ENCODE measurements at places on chromosomes 7 and 10. TPM values are rescaled to one million over a fixed set of nuclear protein-coding genes. Genes with fewer than 3 reads are reported as not detected.
A peak's percentile ranks its signal among the peaks of the same experiment; 100 is the strongest.

CDHR1 gene
- 0.31 TPM for total RNA-seq

GPRIN2 gene
- 19.8 TPM for total RNA-seq

MMRN2 gene
- total RNA-seq, result 1.6 TPM

SFRP5 gene
- total RNA-seq, result 81.0 TPM

HMX2 gene
- not detected for total RNA-seq

PRKAR2B gene
- 20.3 TPM for total RNA-seq

PLEKHS1 gene
- total RNA-seq, result not detected

ASZ1 gene
- total RNA-seq, result not detected

DNA sequence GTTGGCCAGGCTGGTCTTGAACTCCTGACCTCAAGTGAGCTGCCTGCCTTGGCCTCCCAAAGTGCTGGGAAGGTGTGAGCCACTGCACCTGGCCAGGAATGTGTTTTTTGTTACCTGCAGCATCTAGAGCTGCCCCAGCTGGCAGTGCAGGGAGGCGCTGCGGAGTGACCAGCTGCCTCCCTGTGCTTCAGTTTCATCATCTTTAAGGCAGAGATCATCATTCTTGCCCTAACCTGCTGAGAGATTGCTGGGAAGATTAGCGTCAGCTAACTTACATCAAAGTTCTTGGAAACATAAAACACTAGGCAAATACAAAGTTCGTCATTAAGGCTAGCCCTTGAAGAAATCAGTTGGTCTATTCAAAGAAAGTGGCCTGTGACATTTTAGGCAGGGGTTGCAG is 2.3 kb downstream of the ZNF282 start:
- H3K4me3 ChIP-seq, result peak overlapping the region; percentile 89
- H3K36me3 ChIP-seq, result peaks cover 31% of the 10 kb centered on the region
- H3K27me3 ChIP-seq, result no peaks in the 10 kb centered on the region
- DNase-seq, result no peak

DNA sequence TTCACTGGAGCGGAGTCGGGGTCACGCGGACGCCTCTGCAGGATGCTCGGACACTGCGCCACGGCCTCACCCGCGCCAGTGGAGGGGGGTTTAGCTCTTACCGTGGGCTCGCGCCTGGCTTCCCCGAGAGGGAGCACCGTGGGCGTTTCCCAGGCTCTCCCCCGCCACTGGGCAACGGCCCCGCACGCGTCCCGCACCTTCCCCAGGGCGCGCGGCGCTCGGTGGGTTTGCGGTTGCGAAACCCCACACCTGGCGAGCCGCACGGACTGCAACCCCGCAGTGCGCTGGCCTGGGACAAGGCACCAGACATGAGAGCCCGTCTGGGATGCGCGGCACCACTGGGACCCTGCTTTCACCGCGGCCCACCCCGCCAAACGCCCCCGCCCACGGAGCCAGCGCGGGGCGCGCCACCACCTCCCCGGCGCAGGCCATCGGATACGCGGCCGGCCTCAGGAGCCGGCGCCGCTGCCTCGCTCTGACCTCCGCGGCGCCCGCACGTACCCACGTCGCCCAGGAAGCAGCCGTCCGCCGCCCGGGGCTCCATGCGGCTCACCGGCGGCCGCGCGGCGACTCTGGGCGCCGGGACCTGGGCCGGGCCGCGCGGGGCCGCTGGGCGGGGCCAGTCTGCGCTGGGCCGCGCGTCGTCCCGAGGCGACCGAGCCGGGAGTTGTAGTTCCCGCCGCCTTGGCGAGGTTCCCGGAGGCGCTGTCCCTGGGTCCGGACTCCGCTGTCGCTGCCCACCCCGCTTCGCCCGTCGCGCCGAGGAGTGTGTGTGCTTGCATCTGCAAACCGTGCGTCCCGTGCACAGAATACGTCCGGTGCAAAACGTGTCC is at the start of gene ASB13:
TSS of gene ASB13 (minus strand) at position 588 of the 833 bp plus-strand sequence. CDS start at position 544, 44 bp downstream.
- H3K27me3 ChIP-seq, result peaks cover 34% of the 10 kb centered on the region
- peak within 1 kb of the TSS; percentile 83 for H3K4me3 ChIP-seq
- H3K36me3 ChIP-seq, result no peaks in the 10 kb centered on the region

DNA sequence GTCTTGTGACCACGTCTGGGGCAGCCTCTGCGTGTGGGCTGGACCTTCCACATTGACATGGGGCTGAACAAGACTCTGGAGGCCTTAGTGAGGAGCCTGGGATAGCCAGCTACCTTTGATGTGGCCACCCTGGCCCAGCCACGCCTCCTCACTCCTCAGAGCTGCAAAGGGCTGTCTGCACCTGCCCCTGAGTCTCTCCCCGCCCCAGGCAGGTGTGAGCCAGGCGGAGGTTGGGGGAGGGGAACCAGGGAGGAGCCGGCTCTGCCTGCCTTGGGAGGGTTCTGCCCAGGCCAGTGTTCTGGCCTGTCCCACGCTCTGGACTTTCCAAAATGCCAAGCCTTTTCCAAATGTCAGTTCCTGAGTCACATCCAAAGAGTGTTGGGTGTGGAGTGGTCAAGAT is 72.2 kb downstream of the GTF2IRD1 start:
- DNase-seq, result no peak
- peaks cover 29% of the 10 kb centered on the region for H3K36me3 ChIP-seq
- H3K27ac ChIP-seq, result peak overlapping the region; percentile 73
- H3K4me1 ChIP-seq, result no peaks in the 10 kb centered on the region

GRCh38 chr7:96637522-96637921 is 72.1 kb downstream of the SEM1 start:
- no peak overlapping the region for H3K4me3 ChIP-seq
- DNase-seq, result no peak
- no peak overlapping the region for H3K27ac ChIP-seq
- no peaks in the 10 kb centered on the region for H3K27me3 ChIP-seq

GRCh38 chr10:3874990-3875841 is 90.2 kb upstream of the KLF6 start:
- no peaks in the 10 kb centered on the region for H3K36me3 ChIP-seq
- no peak overlapping the region for H3K4me3 ChIP-seq
- DNase-seq, result no peak

GRCh38 chr10:126576336-126576735 is 94.2 kb downstream of the C10orf90 start:
- no peak overlapping the region for H3K4me3 ChIP-seq
- peaks cover 11% of the 10 kb centered on the region for H3K27me3 ChIP-seq
- no peak for DNase-seq
- H3K36me3 ChIP-seq, result no peaks in the 10 kb centered on the region
- H3K27ac ChIP-seq, result no peak overlapping the region

DNA sequence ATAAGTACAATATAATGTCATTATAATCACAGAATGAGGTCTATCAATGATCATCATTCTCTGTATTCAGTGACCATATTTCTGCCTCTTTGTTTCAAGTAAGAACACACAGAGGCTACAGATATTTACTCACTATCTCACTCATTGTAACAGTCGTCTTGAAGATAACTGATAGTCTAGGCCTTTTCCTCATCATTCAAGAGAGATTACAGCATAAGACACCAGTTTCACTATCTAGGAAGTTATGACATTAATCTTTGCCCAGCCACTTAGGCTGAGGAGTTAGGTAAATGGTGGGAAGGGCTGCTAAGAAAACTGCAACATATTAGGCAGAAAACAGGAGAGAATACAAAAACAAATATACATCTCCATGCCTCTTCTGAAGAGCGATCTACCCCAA is 125.3 kb downstream of the CHCHD3 start:
- H3K27me3 ChIP-seq, result no peaks in the 10 kb centered on the region
- no peak overlapping the region for H3K4me3 ChIP-seq
- H3K36me3 ChIP-seq, result peaks cover 5% of the 10 kb centered on the region
- no peak for DNase-seq

DNA sequence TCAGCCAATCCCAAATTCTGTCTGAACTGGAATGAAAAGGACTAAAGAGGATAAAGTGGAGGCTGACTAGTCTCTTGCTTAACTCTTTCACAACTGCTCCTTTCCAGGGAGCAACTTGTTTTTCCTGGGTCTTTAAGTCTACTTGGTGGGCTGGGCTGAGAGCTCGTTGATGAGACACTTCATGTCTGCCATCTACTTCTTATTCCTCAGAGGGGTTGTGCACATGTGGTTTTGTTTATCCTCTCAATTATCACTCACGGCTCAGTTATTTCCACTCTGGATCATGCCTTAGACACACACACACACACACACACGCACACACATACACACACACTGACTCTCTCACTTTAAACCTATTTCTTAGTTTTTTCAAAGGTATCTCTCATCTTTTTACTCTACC is 298.6 kb upstream of the MTPN start:
- peaks cover 7% of the 10 kb centered on the region for H3K4me1 ChIP-seq
- no peak overlapping the region for H3K4me3 ChIP-seq
- no peak for DNase-seq
- H3K27ac ChIP-seq, result no peak overlapping the region
